ENCODE measurements at places on chromosomes 13 and 19. TPM values are rescaled to one million over a fixed set of nuclear protein-coding genes. Genes with fewer than 3 reads are reported as not detected.

The CEACAM20 gene
- total RNA-seq: not detected

The WDR62 gene
- total RNA-seq: 10.6 TPM

The FARP1 gene
- total RNA-seq: 25.7 TPM

The CYP2A6 gene
- not detected for total RNA-seq

The TMEM91 gene
- 8.5 TPM for total RNA-seq

The SLC6A16 gene
- 0.56 TPM for total RNA-seq

The OCEL1 gene
- total RNA-seq: 8.2 TPM

The MCEMP1 gene
- 1.5 TPM for total RNA-seq

The KLK3 gene
- not detected for total RNA-seq

The ZNF737 gene
- total RNA-seq: 3.0 TPM

The ACER1 gene
- not detected for total RNA-seq

The GAPDHS gene
- total RNA-seq: not detected

The TMEM38A gene
- 14.5 TPM for total RNA-seq

DNA sequence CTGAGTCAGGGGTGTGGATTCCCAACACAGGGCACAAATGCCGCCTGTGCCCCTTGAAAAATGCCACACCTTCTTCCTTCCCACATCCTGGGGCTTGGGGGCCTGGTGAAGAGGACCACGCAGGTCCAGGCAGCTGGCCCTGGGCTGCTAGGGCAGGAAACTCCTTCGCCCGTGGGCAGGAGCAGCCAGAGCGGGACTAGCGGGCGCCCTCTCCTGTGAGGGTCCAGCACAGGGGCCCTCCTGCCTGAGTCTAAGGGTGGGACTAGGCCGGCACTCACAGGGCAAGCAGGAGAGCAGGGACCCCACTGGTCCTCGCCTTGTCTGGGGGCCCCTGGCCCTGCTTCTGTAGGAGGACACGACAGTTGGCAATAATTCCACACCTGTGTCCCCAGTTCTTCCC is 7.5 kb upstream of the CEBPA start:
- no peak for DNase-seq

DNA sequence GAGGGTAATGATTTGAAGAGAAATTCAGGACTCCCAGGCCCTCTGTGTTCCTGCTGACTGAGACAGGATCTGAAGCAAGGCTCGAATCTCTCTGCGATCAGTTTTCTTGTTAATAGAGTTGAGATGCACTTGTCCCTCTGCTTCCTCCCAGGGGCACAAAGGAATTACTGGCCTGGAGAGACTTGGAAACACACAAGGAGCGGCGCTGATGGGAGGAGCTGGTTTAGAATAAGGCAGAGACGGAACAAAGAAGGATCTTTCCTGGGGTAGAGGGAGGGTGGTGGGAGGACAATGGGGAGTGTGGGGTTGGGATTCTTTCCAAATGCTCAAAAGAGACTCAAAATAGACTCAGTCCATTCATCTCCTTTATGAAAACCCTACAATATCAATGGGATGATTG is 719.1 kb downstream of the UQCRFS1 start:
- DNase-seq: no peak

GRCh38 chr13:79749566-79749965 is 268.6 kb downstream of the NDFIP2 start:
- DNase-seq: no peak

- DNase-seq: no peak
Observed at GRCh38 chr19:9070066-9070465, 16.8 kb upstream of the OR1M1 start.

- no peak for DNase-seq
Observed at GRCh38 chr13:51271528-51272085, 49.4 kb downstream of the FAM124A start.

DNA sequence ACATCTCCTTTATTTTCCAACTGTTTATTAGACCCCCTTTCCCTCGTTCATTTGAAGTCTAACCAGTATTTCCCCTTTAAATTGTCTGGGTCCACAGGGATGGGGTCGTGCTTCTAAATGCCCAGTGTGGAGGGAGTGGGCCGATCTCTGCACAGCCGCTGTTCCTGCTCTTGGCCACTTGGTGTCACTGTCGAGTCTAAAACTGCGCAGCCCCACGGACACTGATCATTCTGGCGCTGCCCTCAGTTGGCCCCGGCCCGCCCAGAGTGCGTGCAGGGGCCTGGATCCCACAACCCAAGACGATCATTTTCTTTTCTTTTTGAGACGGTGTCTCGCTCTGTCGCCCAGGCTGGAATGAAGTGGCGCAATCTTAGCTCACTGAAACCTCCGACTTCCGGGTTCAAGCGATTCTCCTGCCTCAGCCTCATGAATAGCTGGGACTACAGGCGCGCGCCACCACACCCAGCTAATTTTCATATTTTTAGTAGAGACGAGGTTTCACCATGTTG is 12.0 kb downstream of the WDR88 start:
- DNase-seq: peak; percentile 73

DNA sequence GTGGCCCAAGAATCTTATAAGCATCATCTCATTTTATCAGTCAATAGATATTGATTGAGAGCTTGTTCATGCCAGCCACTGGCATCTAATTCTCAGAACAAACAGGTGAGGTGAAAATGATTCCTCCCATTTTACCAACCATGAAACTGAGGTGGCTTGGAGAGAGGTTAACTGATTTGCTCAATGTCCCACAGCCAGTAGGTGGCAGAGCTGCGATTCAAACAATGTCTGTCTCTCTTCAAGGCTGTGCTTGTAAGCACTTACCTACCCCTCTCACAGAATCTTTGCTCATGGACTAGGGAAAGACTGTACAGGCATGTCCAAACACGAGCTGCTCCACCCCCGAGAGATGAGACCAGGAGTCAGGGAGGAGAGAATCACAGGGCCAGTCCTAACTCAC is 21.5 kb upstream of the GSX1 start:
- no peak for DNase-seq

- DNase-seq: no peak
Observed at GRCh38 chr13:33004511-33004910, 11.7 kb upstream of the KL start.

DNA sequence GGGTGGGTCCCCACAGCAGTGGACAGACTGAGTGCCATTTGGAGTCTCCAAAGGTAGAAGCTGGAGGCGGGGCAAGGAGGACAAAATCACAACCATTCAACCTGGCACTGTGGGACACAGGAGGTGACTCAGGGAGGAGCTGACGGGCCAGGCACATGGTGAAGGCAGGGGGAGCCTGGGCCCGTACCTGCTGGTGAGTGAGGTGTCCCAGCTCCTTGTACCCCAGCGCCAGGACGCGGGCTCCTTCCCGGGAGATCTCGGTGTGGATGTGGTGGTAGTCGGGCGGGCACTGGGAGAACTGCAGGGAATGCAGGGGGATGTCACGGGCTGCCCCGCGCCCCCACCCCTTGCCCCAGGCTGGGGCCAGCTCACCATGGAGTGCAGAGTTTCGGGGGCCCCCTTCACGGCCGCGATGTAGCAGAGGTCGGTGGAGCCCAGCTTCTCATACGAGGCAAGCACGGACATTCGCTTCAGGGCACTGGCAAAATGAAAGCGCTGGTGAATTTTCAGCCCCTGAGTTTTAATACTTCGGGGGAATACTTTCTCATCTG is 9.8 kb downstream of the ATP13A1 start:
- DNase-seq: no peak

DNA sequence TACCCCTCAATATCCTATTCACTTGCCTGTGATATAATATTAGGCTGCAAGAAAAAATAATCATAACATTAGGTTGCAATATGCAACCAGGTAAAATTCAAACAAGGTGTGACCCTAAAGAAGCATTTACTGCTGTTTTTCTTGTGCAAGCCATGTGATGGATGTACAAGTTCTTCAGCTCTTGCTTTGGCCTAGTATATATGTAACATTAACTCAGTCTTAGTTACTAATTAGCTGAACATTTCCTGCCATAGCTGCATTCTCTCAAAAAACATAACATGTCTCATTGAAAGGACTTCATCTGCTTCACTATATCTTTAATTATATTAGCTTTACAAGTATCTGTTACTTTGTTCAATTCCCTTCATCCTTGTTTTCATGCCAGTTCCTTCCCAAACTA is 406.8 kb upstream of the HTR2A start:
- DNase-seq: no peak

- DNase-seq: no peak
Observed at GRCh38 chr19:4197625-4198466, 15.4 kb downstream of the ANKRD24 start.

GRCh38 chr19:23789246-23789645 is 30.6 kb upstream of the ZNF681 start:
- no peak for DNase-seq

DNA sequence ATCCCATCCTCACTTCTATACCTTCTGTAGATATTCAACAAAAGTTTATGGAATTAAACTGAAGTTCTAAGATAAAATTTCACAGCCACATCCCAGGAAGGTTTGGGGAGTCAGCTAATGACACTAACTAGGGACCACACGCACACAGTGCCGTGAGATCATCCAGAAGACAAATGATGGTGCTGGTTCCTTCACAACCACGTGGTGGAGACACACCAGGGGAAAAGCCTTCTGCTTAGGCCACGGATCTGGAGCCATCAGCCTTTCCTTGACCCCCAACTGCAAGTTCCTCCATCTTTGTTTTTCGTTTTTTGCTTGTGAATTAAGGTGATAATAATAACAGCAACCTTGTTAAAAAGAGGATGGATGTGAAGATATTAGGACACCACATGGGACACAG is 241.6 kb upstream of the MAB21L1 start:
- DNase-seq: no peak

DNA sequence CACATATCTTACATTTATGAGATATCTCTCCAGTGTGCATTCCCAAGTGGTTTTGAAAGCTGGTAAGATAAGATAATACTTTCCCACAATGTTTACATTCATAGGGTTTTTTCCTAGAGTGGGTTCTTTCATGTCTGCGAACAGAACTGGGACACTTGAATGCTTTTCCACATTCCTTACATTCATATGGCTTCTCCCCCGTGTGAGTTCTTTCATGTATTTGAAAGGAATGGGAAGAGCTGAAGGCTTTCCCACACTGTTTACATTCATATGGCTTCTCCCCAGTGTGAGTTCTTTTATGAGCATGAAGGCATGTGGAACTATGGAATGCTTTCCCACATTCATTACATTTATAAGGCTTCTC is 19.7 kb downstream of the ZNF433 start:
- no peak for DNase-seq

- no peak for DNase-seq
Observed at GRCh38 chr13:51556740-51557139, 27.5 kb upstream of the WDFY2 start.

DNA sequence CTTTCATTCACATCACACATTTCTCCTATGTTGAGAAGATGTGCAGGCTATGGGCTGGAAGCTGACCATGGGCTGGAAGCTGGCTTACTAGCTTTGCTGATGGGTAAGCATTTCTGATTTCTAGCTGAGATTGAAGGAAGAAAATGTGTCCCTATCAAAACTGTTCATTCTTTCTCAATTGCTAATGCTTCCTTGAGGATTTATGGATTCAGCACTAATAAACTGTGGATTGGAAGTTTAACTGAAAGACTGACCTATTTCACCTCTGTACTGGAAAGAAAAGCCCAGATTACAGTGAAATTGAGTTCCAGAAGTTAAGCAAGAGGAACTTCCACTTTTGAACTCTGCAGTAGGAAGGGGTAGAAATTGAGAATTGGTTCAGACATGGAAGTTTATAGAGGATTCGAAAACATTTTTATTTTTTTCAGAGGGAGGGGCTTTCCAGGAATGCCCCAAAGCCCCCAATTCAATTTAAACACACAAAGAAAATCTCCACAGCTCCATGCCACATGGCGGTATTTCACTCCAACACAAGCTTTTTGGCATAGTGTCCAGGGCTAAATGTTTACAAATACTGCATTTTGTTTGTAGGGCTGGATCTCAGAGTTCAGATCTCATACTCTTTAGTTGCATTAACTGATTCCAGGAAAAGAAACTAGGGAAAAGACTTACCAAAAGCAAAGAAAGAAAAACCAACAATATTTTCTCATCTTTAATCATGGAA is 61.2 kb upstream of the ARGLU1 start:
- no peak for DNase-seq

GRCh38 chr19:35125270-35125717 is 9.6 kb downstream of the LGI4 start:
- DNase-seq: no peak

DNA sequence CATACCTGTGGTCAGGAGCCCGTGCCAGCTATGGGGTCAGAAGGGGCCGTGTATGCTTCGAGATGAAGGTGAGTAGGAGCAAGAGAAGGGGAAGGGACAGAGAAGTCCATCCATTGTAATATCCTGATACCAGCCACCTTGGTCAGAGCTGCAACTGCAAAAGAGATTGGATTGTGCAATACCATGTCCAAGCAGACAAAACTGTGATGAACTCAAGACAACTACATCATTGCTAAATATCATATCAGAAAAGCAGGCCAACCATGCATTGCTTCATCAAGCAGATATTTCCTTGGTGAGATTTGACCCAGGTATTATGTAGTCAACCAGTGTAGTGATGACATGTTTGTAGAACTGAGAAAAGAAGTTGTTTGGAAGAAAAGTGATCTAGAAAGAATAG is 12.1 kb downstream of the HNRNPUL1 start:
- no peak for DNase-seq

GRCh38 chr13:90824032-90824431 is 523.5 kb upstream of the MIR17HG start:
- no peak for DNase-seq

DNA sequence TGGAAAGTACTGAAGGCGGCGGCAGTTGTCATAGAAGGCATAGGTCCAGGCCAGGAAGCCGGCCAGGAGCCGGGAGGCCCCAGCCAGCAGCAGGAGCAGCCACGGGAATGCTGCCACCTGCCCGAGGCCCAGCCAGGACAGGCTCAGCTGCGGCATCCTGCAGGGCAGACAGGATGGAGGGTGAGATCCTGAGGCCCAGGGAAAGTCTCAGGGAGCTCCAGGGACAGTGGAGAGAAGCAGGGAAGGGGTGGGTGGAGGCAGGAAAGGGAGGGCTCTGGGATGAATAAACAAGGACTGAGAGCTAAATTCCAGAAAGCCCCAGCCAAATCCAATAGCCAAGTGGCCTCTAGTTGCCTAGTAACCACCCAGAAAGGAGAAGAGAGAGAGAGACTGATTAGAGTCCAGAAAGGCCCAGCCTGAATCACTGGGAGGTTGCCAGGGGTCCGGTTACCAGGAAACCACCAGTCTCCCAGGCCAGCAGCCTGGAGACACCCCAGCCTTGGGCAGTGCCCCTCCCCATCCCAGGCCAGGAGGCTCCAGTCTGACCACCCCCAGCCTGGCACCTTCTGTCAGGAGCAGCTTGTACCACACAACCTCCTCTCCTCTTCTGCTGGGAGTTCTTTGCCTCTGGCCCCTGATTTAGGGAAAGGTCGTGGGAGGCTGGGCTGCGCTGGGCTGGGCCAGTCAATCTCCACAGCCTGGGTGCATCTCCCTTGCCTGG is 7.5 kb upstream of the OR10H5 start:
- DNase-seq: peak; percentile 82

DNA sequence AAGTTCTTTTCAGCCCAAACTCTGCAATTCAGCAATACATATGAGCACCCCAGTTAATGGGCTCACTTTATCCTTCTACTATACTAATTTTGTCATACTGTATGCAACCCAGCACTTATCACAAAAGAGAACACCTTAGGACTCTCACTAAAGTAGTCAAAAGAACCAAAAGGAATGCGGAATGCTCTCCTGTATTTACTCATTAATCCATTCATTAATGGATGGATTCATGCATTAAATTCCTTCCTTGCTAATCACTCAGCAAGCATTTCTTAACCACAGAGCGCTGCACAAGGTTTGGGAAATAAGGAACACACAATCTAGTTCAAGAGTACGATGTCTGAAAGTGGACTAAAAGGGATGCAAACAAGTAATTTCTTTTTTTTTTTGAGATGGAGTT is 12.8 kb upstream of the DOCK9 start:
- DNase-seq: no peak
